ENCODE measurements at places on chromosomes 4 and X. TPM values are rescaled to one million over a fixed set of nuclear protein-coding genes. Genes with fewer than 3 reads are reported as not detected.

FGB gene
- total RNA-seq, result 21.1 TPM

CT45A10 gene
- total RNA-seq, result not detected

MAGEC1 gene
- total RNA-seq, result 0.15 TPM

HSFX1 gene
- total RNA-seq, result 0.43 TPM

TKTL2 gene
- not detected for total RNA-seq

TXK gene
- 0.31 TPM for total RNA-seq

KCND1 gene
- total RNA-seq, result 0.92 TPM

All from A549 treated with ZK216348 at 1 μM for 4 hours (cell line).